Colonic mucosa (tissue), 4 donors: ENCODE measurements at places on chromosomes 3 and 15.

- DNase-seq = no peak
Observed at GRCh38 chr15:72078887-72079286, 39.1 kb downstream of the MYO9A start.

GRCh38 chr3:153845311-153845710 lies 275.9 kb upstream of the ARHGEF26 start:
- no peak for DNase-seq

DNA sequence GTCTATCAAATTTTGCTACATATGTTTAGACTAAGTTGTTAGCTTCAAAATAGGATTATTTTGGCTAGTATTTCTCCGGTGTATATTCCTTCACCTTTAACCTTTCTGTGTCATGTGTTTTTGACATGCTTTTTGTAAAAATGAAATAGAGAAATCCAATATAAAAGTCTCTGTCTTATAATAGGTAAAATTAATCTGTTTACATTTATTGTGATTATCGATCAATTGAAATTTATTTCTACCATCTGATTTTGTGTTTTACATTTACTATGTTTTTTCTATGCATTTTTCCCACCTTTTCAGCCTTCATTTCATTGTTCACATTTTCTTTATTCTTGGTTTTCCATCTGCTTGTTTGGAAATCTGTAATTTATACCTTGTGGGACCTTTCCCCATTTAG lies 11.7 kb upstream of the LHFPL4 start:
- DNase-seq = no peak

GRCh38 chr15:25886498-25887140 lies 23.5 kb upstream of the ATP10A start:
- DNase-seq = no peak

GRCh38 chr3:42911551-42911950 lies 5.6 kb downstream of the ZNF662 start:
- DNase-seq = no peak
